CD4-positive, alpha-beta T cell treated with Interleukin-4 for 4 hours (primary cell): ENCODE measurements at places on chromosomes 11 and 22.

DNA sequence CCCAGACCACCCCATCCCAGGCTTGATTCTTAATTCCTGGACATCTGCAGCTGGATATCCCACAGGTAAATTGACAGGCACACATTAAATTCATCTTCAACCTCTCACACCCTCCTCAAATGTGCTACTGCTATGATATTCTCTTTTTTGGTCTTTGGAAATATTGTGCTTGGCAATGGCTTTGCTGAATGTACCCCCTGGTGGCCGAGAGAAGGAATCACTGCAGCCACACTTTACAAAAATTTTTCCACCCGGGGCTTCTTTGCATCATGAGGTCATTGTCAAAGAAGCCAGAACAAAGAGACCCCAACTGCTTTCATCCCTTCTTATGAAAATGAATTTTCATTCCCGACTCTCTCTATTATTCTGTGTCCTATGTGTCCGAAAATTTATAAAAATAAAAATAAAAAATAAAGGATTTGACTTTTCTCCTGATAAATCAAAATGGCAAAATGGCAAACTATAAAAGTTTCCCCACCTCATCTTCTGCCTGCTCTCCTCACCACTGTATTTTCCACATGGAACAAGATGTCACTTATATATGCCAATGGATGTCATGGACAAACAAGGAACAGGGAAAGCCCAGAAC lies 15.0 kb upstream of the CYB5R2 start:
- peak; percentile 10 for DNase-seq

DNA sequence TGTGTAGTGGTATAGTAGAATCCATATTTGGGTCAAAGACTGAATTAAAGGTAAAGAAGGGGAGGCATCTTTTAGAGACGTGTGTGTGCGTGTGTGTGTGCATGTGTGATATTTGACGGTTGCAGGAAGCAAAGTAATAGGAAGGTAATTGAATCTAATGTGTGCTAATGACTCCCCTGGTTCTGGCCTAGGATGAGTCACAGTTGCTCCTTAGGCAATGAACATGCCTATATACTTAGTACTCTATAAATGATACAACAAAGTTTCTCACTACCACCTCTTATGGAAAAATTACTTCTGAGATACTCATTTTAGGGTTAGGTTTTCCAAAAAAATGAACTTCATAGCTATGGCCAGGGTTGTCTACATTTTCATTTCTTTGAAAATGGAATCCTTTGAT lies 409.6 kb downstream of the GUCY1A2 start:
- no peak for DNase-seq

GRCh38 chr11:101909087-101909486 lies 5.7 kb upstream of the CEP126 start:
- no peak for DNase-seq

DNA sequence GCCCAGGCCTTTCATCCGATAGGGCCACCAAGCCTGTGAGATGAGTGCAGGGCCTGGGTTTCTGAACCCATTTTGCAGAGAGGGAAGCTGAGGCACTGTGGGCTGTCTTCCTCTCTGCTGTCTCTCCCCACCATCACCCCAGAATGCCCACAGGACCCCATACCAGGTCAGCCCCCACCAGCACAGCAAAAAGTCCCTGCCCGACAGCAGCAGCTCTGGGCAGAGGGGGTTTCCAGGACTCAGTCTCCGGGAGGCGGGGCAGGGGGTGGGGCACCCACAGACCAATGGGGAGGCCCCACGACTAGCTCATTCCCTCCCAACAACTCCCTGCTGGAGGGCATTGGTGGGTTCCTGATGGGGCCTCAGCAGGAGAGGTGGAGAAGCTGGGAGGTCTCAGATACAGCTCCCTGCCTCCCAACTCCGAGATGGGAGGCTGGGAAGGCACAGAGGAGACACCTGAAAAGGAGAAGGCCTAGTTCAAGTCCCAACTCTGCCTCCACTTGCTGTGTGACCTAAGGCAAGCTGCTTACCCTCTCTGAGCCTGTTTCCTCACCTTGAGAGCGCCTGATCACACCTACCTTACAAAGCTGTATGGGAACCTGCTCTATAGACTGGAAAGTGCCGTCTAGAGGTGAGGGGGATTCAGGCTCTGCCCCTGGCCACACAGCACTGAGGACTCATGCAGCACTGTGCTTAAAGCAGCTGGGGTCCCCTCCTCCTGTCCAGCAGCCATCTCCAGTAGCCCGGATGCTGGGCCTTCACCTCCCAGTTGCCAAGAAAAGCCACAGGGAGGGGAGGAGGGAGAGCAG lies 3.5 kb downstream of the CBX7 start:
- DNase-seq = peak; percentile 87

- no peak for DNase-seq
Observed at GRCh38 chr11:101436511-101437142, 147.2 kb downstream of the TRPC6 start.

DNA sequence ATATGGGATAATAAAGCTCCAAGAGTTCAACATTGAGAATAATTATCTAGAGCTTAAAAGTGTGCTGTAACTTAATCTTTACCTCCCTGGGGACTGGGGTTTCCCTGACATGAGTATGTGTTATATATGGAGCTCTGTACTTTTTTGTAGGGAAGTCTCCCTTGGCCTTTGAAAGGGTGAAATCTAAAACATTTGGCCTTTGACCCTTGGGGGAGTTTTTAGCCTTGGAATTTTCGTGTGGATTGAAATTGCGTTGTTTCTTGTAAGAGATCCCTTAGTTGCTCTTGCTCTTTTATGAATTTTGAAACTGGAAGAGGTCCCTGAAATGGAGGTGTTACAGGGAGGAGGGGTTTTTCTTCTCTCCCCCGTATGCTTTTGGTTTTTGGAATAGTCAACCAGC lies 450.0 kb downstream of the NELL1 start:
- no peak for DNase-seq

- no peak for DNase-seq
Observed at GRCh38 chr11:61907871-61908729, 9.3 kb downstream of the RAB3IL1 start.

DNA sequence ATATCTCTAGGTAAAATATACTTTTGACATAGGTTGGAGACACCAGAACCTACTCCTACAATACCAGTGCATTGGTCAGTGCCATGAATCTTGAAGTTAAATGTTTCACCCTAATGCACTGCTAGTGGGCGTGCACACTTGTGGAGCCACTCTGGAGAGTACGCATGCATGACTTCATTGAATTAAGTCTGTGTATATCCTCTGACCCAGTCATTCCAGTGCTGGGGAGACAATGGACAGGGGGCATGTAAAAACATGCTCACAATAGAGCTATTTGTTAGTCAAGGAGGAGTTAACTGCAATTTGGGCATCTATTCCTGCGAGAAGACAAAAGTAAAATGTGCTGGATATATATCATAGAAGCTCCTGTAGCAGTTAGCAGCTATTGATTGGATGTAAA lies 335.4 kb upstream of the NCAM1 start:
- DNase-seq = no peak

DNA sequence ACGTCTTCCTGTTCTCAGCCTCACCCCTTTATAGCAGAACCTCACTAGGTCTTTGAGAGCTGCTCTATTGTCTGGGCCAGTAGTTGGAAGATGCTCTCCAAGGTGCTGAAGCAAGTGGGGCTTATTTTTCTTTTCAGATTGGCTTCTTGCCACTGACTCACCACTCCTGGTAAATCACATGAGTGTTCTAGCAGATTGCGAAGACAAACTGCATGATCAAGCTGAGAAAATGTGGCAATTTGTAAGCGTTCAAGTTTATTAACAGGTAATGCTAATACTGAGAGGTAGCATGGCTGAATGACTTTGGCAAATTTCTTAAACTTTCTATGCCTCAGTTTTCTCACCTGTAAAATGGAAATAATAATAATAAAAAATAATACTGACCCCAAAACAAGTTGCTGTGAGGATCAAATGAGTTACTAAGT lies 59.2 kb downstream of the CACNG2 start:
- DNase-seq = no peak

DNA sequence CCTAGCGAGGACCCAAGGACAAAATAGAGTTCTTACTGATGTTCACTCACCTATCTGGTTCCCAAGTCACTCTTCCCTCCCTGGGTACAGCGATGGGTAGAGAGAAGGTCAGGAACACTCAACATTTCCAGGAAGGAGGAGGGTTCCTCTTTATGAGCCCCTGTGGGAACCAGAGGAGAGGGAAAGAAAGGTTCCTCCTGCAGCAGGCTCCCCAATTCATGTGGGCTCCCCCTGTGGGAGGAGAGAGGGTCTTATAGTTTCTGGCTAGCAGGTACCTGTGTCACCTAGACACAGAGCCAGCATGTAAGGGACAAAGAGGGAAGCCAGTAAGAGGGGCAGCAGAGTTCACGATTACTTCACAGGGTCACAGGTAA lies 93.5 kb downstream of the DBX1 start:
- no peak for DNase-seq

GRCh38 chr22:37588546-37589215 lies 8.8 kb upstream of the LGALS2 start:
- no peak for DNase-seq

DNA sequence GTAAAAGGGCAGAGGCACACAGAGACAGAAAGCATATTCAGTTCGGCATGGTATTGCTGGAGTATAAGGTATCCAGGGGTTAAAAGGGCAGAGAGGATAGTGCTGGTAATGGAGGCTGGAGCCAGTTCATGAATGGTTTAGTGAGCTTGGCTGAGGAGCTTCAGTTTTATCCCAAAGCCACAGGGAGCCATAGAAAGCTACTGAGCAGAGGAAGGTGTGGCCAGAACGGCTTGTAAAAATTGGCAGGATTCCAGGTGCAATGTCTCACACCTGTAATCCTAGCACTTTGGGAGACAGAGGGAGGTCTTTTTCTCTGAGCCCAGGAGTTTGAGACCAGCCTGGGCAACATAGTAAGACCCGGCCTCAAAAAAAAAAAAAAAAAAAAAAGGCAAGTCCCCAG lies 186.1 kb downstream of the MYO18B start:
- DNase-seq = no peak

- DNase-seq = no peak
Observed at GRCh38 chr22:23509571-23510302, 70.4 kb downstream of the IGLL1 start.

- no peak for DNase-seq
Observed at GRCh38 chr11:120324932-120325810, at the start of gene TLCD5. TSS of gene TLCD5 (plus strand) at chr11:120325299. CDS start at chr11:120327442, 2,143 bp downstream.

GRCh38 chr11:110094298-110095285 lies 1.4 kb downstream of the ZC3H12C start:
- DNase-seq = no peak

DNA sequence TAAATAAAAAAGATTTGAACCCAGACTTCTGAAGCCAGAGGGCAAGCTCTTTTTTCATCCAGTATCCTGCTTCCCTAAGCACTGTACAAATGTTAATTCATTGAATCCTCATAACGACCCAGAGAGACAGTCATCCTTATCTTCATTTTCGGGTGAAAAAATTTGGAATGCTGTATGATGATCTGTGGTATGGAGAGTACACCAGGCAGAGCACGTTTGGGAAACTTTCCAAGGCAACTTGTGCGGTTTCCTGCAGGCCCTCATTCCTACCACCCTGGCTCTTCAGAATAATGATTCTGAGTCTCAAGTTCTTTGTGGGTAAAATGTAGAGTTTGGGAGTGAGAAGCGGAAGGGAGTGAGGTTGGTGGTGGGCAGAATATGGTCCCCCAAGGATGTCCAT lies 177.9 kb upstream of the CADM1 start:
- no peak for DNase-seq

- no peak for DNase-seq
Observed at GRCh38 chr11:79982185-79982584, 541.4 kb upstream of the TENM4 start.

DNA sequence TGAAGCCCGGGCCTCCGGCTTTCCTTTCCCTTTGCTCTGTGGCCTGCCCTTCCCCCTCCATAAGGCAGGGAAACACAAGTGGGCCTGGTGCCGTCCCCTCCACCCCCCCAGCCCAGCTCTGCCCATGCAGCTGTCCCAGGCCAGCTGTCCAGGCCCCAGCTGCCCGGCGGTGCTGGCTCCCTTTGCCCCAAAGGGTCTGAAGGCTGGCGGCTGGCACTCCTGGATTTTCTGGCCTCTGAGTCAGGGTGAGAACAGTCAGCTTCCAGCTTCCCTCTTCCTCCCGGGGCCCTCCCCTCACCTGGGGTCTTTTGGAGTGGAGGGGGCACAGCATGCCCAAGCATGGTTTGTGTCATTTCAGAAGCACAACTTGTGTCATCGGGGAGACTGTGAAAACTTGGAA lies 27.8 kb downstream of the CD82 start:
- DNase-seq = no peak

DNA sequence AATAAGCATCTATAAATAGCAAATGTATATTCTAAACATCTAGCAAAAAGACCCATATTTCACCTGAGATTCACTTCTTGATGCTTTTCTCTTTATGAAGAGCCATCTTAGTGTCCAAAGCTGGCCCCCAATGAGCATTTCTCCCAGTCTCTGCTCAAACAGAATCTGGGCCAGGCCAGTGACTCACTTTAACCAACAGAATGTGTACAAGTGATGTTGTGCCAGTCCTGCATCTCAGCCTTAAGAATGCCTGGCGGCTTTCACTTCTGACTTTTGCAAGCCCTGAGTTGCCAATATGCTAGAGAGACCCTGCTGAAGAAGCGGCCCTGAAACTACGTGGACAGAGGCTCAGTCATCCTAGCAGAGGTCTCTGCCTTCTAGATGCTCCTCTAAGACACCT lies 6.9 kb upstream of the COPB1 start:
- no peak for DNase-seq

GRCh38 chr11:695538-696248 lies at the start of gene TMEM80:
TSS of gene TMEM80 (plus strand) at chr11:695816. CDS start at chr11:695828, 12 bp downstream.
- DNase-seq = peak; percentile 97

- DNase-seq = no peak
Observed at GRCh38 chr22:24265734-24266133, 4.9 kb upstream of the SPECC1L start.

DNA sequence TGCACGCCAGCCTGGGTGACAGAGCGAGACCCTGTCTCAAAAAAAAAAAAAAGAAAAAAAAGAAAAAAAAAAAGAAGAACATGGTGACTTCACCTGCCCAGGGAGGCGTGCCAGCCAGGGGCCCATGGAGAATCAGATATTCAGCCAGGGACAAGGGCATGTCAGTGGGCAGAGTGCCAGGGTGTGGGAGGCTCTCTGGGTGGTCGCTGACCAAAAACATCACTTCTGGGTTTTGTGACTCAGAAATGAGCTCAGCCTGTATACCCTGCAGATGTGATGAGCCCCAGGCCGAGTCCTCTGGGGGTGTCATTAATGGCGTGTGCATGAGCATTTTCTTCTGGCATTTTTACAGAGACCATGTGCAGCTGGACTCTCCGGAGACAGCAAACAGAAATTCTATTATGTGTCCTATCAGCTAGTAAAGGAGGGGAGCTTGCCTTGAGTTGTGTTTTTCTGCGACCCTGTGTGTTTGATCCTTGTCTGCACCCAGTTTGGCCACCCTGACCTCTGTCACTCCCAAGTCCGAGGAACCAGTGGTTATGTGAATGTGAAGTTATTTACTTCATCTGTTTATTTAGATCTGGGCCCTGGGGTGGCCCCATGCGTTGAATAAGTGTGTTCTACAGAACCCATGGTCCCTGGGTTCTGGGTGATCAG lies 53.6 kb downstream of the BCR start:
- DNase-seq = no peak

GRCh38 chr11:84261707-84262106 lies 975.5 kb upstream of the CCDC90B start:
- DNase-seq = no peak
